ENCODE measurements at places on chromosomes 11 and 22.

DNA sequence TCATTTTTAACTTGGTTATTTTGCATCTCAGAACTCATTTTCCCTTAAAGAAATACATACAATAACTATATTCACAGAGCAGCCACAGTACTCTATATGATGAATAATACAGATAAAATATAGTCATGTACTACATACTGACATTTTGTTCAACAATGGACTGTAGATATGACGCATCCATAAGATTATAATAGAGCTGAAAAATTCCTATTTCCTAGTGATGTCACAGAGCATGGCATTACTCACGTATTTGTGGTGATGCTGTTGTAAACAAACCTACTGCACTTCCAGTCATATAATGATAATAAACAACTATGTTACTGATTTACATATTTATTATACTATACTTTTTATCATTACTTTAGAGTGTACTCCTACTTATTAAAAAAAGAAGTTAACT is 38.7 kb downstream of the NARS2 start:
- no peak for DNase-seq

- no peak for DNase-seq
These were observed 15.9 kb downstream of the DKK3 start for GRCh38 chr11:11992257-11993212.

GRCh38 chr22:35914665-35915476 is 113.8 kb downstream of the RBFOX2 start:
- DNase-seq, result no peak

DNA sequence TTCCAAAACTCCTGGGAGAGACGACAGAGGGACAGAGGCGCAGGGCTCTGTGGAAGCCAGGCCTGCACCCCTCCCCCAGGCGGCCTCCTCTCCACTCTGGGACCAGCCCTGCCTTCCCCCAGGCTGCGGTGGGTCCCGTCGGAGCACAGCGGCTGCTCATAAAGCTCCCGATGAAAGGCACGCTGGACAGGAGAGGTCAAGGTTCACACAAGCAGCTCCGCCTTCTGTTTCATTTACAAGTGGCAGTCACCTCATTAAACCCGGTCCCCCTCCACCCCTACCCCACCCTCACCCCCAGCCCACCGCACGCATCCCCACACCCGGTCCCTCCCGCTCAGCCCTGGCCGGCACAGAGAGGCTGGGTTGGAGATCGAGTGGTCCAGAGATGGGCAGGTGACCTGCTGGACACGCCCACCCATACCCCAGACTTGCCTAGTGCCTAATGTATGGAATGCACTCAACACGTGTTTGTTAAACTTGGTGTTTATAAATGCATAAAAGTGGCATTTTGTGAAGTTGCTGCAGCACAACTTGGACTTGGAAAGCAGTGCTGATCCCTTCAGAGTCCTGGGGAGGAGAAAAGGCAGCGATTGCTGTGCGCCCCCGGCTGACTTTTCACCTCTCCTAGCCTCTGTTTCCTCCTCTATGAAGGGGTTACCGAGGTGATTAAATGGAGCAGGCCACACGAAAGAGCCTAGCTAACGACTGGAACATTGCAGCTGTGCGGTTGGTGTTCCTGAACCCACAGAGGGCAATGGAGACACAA is 26.0 kb downstream of the RPUSD4 start:
- DNase-seq, result no peak

GRCh38 chr11:6251120-6251733 is 8.4 kb upstream of the CCKBR start:
- DNase-seq, result peak; percentile 22

GRCh38 chr22:38696606-38697424 is 3.9 kb downstream of the JOSD1 start:
- peak; percentile 65 for DNase-seq

DNA sequence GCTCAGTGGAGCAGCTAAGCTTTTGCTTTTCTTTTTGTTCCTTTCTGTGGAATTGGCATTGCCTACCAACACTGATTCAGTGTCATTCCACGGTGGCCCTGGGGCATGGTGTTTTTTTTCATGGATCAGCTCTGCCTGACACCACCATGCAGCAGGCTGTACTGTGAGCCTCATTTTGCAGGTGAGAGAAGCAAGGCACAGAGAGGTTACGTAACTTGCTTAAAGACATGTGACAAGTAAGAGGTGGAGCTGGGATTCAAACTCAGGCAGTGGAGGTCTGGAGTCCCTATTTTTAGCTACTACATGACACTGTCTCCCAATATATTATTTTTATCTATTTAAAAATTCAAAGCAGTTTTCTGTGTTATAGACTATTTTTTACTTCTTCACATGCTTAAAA is 44.4 kb downstream of the APOL3 start:
- DNase-seq, result no peak

GRCh38 chr11:75475767-75476650 is 43.0 kb upstream of the KLHL35 start:
- no peak for DNase-seq

DNA sequence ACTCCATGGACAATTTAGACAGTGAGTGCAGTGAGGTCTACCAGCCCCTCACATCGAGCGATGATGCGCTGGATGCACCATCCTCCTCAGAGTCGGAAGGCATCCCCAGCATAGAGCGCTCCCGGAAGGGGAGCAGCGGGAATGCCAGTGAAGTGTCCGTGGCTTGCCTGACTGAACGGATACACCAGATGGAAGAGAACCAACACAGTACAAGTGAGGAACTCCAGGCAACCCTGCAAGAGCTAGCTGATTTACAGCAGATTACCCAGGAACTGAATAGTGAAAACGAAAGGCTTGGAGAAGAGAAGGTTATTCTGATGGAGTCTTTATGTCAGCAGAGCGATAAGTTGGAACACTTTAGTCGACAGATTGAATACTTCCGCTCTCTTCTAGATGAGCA is 51.4 kb downstream of the SPECC1L start:
- no peak for DNase-seq

- no peak for DNase-seq
These were observed 18.7 kb downstream of the MRGPRX4 start for GRCh38 chr11:18191376-18191775.

- DNase-seq, result no peak
These were observed 22.9 kb downstream of the STX3 start for GRCh38 chr11:59778122-59778521.

DNA sequence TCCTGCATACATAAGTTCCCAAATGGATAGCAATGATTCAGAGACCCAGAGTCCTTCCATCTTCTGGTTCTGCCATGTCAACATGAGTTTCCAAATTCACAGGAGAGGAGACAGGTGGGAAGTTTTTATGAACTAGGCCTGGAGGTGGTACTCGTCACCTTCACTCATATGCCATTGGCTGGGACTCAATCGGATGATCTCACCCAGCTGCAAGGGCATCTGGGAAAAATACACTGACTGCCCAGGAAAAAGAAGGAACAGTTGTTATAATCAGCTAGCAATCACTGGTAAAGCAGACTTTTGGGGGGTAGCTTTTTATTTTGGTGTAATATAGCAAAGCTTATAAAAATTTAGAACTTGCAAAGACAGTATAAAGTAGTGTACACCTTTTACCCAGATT is 83.9 kb downstream of the OTOG start:
- no peak for DNase-seq

DNA sequence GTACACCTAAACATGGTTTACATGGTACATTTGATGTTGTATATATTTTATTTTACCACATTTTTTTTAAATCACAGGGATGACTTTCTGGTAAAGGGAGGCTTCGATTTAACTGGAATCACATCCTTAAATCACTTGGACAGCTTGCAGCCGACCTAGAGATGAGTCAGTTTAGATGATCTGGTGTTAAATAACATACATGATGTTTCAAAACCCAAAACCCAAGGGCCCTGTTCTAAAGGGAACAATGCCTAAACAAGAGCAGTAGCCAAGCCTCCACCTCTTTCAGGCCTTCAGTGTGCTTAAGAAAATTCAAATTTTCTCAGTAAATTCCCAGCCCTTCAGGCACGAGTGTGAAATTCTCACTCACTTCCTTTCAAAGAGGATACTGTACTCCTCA is 108.8 kb downstream of the WT1 start:
- DNase-seq, result no peak

Measured in stimulated activated CD4-positive, alpha-beta T cell treated with anti-CD3 and anti-CD28 coated beads, Interleukin-4, amount 100 ng/mL, for 4 hours (primary cell).